ENCODE measurements at places on chromosomes 13 and 19.

- no peak for DNase-seq
These were observed 114.7 kb upstream of the MCF2L start for GRCh38 chr13:112854321-112854720.

GRCh38 chr19:29323440-29324290, 110.7 kb upstream of the UQCRFS1 start:
- DNase-seq = no peak

DNA sequence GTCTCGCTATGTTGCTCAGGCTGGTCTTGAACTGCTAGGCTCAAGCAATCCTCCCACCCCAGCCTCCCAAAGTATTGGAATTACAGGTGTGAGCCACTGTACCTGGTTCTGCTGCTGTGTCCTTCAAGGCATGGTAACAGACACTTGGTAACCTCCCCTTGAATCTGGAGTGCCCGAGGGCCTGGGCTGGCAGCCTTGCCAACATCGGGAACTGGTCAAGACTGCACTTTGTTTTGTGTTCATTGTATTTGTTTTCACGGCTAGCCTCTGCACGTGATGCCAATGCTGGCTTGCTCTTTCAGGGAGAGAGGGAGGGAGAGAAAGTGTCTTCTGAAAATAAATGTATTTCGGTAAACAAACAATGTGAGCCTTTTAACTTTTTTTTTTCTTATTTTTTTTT, 12.0 kb downstream of the CERS4 start:
- no peak for DNase-seq

DNA sequence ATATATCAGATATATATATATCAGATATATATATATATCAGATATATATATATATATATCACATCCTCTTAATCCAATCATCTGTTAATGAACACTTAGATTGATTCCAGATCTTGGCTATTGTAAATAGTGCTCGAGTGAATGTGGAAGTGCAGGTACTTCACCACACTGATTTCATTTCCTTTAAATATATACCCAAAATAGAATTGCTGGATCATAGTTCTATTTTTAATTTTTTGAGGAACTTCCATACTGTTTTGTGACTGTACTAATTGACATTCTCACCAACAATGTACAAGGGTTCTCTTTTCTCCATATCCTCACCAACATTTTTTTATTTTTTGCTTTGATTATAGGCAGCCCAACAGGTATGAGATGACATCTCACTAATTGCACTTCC, 277.5 kb downstream of the NHLRC3 start:
- no peak for DNase-seq
